ENCODE measurements at places on chromosomes 12 and 14.

DNA sequence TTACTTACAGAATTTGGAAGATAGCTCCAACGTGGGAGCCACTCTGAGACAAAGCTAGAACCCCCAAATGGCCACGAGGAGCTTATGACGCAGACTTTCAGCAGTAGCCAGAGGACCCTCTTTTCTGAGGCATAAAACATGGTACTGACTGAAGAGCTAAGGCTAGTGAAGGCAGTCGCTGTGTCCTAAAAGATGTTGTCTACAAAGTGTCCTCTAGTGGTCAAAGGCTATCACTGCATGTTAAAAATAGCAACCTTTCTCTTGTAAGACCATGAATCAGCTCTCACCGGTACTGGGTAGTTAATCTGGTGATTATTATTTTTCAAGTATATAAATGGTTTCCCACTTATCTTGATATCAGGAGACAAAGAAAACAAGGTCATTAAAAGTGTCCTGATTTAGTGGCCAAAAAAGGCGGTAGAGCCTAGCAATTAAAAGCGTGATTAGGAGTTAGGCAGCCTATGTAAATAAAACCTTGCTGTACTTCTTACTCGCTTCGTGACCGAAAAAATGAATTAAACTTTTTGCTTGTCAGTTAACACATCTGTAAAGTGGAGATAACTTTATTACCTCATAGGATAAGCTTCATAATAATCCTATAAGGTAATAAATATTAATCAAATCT, 47.0 kb upstream of the LGR5 start:
- DNase-seq: no peak

DNA sequence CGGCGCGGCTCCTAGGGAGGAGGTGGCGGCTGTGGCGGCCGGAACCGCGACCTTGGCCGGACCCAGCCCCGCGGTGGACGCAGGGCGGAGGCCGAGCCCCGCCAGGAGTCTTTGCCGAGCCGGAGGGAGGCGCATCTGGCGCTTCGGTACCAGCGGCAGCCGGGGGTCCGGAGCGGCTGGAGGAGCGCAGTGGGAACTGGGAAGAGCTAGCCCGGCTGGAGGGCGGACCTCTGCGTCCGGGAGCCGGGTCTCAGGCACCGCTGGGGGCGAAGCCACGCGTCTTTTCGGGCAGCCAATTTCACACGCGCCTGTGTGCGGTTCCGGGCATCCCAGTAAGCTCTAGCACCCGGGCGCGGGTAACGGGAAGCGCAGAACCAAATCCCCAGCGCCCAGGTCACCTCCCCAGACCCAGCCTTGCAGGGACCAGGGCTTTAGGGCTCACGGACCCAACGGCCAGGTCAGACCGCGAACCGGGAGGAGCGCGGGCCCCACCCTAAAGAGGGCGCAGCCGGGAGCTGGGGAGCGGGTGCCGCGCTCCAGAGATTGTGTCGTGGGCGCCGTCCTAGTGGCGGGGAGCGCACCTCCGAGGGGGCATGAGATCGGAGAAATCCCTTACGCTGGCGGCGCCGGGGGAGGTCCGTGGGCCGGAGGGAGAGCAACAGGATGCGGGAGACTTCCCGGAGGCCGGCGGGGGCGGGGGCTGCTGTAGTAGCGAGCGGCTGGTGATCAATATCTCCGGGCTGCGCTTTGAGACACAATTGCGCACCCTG, 89.4 kb downstream of the GALNT8 start:
- peak; percentile 48 for DNase-seq

DNA sequence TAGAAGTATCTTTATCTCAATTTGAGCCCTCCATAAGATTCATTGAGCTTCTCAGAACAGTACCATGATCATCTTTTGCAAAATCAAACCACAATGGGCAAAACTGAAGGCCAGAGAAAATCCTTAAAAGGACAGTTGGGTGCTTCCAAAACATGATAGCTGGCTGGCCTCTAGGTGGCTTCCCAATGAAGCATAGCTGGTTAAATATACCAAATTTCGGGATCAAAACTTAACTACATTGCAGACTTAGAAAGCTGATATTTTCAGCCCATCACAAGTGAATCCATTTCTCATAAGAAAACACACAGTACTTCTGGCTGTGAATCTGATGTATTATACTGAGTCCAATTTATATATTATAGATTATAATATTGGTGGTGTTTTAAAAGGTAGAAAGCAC, 15.3 kb upstream of the PIK3C2G start:
- no peak for DNase-seq

DNA sequence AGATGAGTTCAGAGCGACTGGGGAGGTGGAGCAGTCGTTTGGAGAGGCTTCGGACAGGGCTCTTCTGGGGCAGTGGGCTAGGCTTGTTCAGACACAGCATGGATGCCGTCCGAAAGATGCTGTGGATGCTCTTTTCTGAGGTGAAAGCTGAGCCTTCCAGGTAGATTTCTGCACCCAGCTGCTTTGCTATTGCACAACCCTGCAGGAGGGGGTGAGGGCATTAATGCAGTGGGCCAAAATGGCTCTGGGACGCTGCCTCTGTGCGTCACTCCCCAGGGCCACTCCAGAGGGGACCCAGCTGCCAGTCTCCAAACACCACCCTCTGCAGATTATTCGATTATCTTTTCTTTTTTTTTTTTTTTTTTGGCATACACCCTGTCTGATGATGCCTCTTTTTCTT, 6.1 kb upstream of the DDX23 start:
- DNase-seq: no peak

DNA sequence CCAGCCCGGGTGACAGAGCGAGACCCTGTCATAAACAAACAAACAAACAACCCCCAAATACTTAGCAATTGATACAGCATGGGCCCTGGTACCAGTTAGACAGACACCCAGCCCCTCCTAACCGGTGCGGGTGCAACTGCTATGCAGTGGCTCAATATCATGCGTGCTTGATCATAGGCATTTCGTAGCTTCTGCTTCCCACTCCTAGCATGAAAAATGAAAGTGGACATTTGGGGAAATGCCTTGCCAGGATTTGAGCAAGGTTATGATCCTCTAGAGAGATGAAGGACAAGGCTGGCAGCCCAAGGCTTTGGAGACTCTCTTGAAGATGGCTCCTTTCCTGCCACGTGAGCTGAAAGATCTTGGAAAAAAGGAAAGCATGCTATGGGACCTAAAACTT, 13.7 kb downstream of the FGF6 start:
- DNase-seq: no peak

- DNase-seq: no peak
Measured at GRCh38 chr12:12958886-12959285, 6.9 kb upstream of the GPRC5D start.

DNA sequence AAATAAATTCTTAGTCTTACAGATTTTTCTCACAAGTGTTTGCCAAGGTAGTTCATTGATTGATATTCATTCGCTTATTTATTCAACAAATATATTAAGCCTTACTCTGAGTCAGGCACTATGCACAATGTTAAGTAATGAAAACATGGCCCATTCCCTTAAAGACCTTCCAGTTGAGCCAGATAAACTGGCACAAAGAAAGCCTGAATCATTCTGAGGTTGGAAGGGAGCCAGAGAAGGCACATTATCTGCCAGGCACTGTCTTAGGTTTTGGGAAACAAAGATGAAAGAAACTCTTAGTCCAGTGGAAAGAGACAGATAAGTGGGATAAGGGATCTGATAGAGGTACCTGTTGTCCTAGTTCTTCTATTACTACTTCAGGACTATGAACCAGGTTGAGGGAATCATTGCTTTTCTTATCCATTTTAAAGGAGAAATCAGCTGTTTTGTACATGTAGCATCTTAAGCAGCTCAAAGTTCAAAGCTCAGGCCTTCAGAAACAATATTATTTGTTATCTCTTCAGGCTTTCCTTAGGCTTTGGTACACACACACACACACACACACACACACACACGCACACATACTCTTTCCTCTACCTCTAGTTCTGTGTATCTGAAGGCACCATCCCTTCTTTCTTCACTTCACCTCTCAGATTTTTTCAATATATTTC, 27.0 kb downstream of the PDE6H start:
- no peak for DNase-seq

DNA sequence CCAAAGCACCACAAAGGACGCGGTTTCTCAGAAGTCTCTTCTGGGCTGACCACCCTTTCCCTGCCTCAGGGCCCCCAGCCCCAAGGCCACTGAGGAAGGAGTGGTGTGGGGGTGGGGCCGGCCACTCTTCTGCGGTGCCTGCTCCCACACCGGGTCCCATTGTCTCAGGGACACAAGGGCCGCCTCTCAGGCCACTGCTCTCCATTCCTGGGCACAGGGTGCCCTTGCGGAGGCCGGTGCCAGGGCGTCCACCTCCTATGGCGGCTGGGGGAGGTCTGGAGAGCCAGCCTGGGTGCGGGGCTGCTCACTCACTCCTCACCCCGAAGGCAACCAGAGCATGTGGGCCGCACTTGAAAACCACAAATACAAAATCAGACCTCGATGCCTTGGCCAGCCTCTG, 44.1 kb downstream of the PRIMA1 start:
- DNase-seq: no peak

Data from femur (tissue), 1 donor.